ENCODE measurements at places on chromosomes 11 and 22. TPM values are rescaled to one million over a fixed set of nuclear protein-coding genes. Genes with fewer than 3 reads are reported as not detected.

GRCh38 chr11:21489416-21490115, 703.3 kb upstream of the ANO5 start:
- DNase-seq, result no peak

DNA sequence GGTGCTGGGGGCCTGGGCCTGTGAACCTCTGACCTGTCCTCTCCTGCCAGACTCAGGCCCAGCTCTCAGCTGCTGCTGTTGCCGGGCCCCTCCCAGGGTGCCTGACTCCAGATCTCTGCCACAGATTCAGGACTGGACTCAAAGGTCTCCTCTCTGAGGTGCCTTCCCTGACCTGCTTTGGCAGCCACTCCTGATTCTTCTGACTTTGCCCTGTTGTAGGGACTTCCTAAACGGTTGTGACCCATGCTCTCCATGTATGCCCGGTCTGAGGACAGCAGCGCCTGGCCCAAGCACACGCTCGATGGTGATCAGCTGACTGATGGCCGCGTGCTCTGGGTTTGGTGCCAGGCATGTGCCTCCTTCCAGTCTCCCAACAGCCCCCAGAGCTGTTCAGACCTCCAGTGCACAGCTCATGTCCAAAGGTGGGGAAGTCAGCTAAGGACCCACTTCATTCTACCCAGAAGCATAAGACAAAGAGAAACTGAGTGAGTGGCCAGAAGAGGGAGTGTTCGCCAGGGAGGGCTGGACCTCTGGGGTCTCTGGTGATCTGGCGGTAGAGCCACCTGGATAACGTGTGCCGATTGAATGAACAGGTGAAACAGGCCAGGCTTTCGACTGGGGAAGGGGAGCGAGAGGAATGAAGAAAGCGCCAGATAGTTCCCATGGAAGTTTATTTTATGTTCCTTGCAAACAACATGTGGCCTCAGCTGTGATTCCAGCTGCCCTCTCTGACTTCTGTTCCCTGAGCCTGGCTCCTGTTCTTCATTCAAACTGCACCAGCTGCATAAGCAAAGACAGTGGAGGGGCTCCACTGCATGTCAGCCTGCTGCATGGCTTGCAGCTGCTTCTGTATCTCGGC, 8.1 kb upstream of the TOP3B start:
- DNase-seq, result no peak

IGSF22 gene
- polyA plus RNA-seq, result not detected

DNA sequence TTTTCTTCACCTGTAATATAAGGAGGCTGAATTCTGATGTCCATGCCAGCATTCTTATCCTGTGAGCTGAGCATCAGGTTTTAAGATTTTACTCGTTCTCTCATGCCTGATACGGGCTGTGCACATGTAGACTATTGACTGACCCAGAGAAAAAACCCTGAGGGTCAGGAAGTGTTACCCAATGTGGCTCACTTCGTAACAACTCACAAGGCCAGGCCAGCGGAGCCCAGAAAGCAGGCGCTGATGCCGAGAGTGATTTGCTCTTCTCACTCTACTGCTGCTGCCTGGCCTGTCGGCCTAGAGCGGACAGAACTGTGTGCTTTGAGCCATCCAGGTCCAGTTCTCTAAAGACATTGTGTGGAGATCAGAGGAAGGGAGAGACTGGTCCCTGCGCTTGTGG, 10.8 kb downstream of the THYN1 start:
- DNase-seq, result no peak

SORL1 gene
- 61.9 TPM for polyA plus RNA-seq

DNA sequence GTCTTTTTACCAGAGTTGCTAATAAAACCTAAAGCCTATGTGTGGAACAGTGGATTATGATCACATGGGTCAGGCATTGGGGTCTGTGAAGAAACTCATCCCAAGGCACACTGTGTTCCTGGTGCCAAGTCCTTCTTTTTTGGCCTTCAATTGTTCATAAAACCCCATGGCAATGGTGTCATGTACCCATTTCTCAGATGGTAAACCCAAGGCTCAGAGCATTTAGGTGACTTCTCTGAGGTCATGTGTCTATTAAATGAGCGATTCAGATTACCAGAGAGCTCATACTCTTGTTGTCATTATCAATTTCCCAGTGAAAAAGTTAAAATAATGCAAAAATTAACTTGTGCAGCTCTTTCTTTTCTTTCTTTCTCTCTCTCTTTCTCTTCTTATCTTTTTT, 272.8 kb upstream of the SYN3 start:
- DNase-seq, result no peak

- no peak for DNase-seq
These were observed 1496.5 kb downstream of the FAM181B start for GRCh38 chr11:81237139-81237538.

DNA sequence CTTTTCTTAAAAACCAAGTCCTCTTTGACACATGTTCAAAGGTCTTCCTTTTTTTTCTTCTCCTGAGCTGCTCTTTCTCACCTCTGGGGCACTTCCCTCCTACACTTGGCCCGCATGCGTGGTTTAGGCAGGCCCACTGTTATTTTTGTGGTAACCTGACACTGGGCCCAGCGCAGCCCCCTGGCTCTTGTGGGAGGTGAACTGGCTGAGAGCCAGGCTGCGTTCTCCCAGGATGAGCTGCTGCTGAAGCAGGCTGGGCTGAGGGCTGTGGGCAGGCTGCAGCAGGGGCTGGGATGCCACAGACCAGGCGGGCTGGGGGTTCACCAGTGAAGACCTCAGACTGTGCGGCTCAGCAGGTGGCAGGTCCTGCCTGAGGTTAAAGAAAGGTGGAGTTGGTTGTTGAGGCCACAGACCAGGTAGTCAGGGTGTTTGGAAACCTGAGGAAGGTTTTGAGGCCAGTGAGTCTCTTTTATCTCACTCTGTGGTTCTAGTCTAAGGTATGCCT, 72.4 kb downstream of the TEAD1 start:
- no peak for DNase-seq

TREH gene
- not detected for polyA plus RNA-seq

OR52A1 gene
- polyA plus RNA-seq, result not detected

GRCh38 chr11:39367534-39367933, 2091.9 kb downstream of the LRRC4C start:
- DNase-seq, result no peak

- no peak for DNase-seq
These were observed 148.2 kb upstream of the SNX19 start for GRCh38 chr11:131064373-131064991.

DNA sequence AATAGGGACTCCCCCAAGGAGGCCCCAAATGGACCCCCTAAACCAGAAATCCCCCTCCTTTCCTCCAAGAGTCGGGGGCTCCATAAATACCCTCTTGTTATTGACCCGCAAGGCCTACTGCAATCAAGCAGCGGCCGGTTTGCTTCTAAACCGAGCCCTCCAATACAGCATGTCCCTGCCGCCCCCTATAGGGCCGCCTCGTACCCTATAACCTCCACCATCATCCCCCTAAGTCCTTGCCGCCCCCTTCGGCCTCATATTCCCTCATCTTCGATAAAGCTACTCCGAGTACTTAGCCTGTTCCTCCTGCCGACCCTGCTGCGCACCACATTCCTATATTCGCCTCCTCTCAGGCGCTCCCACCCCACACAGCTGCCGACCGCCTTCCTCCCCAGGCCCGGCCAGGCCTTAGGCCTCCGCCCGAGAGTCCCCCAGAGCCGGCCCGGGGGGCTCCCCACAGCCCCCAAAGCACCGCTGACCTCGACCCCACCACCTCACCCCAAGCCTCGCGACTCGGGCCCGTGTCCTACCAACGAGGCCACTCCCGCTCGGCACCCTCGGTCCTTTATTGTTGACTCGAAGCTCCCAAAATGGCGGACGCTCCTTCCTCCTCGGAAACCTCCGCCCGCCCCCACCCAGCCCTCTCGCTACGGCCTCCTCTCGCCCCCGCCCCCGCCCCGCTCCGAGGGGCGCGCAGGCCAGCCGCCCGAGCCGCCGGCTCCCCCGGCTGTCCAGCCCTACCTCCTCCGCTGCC, 430 bp downstream of the DDX6 start:
- no peak for DNase-seq

GRAMD1B gene
- polyA plus RNA-seq, result 15.3 TPM

GRCh38 chr22:20458530-20459151, 21.0 kb upstream of the SCARF2 start:
- DNase-seq, result no peak

CD3E gene
- 0.34 TPM for polyA plus RNA-seq

JHY gene
- polyA plus RNA-seq, result 0.89 TPM

DNA sequence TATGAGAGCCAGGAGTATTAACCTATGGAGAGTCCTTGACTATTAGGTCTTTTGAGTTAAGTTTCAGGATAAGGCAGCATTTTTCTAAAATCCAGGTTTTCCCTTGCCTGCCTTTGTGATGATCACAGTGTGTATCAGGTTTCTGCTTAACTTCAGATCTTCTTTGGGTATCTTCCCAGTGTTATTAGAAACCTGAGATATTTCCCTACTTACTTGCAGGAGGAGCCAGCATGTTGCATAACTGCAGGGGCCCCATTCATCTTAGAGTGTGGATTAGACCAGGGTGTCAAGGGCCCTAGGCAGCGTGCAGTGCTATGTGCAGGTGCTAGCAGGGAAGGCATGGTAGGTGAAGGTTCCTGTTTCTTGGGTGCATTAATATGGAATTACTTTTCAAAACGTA, 69.5 kb downstream of the ZNRF3 start:
- no peak for DNase-seq

Measured in CD14-positive monocyte (primary cell).